ENCODE measurements at places on chromosomes 11 and 22.
A peak's percentile ranks its signal among the peaks of the same experiment; 100 is the strongest.

DNA sequence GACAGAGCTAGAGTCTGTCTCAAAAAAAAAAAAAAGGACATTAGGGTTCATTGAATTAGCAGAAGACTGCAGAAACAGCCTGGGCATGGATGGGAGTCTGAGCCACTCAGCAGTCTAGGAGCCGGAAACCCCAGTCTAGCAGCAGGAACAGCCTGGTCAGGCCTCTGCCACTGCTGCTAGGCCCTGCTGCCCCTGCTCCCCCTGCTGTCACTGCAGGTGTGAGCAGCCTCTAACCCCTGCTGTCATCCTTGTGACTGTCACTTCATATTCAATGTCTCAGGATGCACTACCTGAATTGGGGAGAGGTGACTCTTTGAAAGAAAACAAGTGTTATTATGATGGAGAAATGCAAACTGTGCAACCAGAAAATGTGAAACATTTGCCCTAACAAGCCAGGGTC is 7.0 kb upstream of the DDX17 start:
- no peak for DNase-seq

- no peak for DNase-seq
These were observed 7.3 kb downstream of the C11orf71 start for GRCh38 chr11:114392735-114393667.

GRCh38 chr11:9855579-9856287 is 191.9 kb downstream of the SWAP70 start:
- no peak for DNase-seq

DNA sequence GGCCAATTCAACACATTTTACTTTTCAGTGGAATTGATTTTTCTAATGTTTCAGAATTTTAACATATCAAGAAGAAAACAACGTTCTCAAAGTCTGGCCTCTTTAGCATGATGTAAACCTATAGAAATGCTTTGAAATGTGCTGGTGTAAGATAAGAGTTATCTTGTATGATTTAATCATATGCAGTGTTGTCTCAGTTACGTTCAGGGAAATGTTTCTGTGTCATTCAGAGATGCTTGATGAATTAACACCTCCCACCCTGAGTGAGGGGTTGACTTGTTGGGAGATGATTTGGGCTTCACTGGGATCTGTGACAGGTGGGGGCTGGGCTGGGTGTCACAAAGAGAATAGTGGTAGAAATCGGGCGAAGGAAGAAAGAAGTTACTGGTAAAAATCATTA is 15.7 kb upstream of the MYO18B start:
- no peak for DNase-seq

- no peak for DNase-seq
These were observed at the start of gene OR5B17 for GRCh38 chr11:58358969-58359368. Gene OR5B17, minus strand, starts transcription at chr11:58359069. Its CDS starts 0 bp downstream, at chr11:58359069.

DNA sequence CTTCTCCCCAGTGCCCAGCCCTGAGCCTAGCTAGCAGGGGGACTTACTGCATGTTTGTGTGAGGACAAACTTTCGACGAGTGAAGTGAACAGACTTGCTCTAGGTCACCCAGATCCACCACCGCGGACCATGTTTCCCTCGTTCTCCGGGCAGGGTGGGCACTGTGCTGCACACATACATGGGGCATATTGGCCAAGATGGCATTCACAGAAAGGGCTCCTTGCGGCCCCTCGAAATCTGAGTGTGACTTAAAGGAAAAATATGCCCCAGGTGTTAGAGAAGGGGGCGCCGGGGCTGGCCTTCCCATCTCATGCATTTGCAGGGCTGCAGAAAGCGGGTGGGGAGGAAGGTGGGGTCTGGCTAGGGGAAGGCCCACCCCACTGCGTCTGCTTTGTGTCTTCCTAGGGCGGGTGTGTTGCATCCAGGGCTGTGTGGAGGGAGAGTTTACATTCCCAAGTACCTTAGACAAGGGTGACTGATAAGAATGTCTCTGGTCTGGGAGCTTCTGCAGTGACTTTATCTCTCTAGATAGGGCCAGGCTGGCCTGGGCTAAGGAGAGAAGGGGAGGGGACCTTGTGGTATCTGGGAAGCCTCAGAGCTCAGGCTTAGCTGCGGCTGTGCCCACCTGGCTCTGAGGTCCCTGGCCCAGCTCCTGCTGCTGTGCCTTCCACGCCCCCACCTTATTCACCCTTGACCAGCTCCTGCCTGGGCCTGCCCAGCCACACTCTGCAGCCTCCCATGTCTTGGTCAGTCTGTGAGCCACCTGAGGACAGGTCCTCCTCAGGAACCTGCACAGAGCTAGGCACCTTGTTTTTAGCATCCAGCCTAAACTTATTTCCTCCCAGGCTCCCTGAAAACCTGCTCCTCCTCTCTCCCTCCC is 45.8 kb downstream of the LRRC32 start:
- DNase-seq, result no peak

GRCh38 chr11:86442827-86443226 is 68.1 kb downstream of the CCDC81 start:
- DNase-seq, result no peak

- no peak for DNase-seq
These were observed 1.1 kb upstream of the GAB2 start for GRCh38 chr11:78418584-78419211.

DNA sequence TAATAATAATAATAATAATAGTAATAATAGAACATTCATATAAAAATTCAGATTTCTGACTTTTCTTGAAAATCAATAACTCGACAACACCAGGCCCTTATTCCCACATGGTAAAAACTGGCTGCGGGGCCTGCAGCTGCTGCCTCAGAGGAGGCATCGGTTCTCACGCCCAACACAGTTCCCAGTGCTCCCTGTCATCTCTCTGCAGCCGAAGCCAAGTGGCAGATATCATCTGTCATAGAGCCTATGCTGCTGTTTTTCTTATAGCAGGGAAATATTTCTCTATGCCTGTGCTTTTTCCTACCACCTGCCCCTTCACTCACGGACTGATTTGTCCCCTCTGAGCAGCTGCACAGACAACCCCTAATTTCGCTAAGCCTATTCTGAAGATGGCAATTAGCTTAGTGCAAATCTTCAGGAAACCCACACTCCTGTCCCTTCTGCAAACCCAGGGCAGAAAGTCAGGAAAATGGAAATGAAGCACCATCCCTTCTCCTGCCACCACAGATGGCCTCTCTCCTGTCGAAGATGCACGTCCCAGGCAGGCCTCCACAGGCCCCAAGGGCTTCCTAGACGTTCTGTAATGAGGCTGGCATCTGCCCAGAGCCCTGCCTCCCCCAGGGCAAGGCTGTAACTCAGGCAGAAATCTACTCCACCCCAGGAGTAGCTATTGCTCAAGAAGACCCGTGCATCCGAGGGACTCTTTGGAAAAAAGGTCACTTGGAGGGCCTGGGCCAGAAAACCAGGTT is 66.7 kb downstream of the SYN3 start:
- DNase-seq, result no peak

DNA sequence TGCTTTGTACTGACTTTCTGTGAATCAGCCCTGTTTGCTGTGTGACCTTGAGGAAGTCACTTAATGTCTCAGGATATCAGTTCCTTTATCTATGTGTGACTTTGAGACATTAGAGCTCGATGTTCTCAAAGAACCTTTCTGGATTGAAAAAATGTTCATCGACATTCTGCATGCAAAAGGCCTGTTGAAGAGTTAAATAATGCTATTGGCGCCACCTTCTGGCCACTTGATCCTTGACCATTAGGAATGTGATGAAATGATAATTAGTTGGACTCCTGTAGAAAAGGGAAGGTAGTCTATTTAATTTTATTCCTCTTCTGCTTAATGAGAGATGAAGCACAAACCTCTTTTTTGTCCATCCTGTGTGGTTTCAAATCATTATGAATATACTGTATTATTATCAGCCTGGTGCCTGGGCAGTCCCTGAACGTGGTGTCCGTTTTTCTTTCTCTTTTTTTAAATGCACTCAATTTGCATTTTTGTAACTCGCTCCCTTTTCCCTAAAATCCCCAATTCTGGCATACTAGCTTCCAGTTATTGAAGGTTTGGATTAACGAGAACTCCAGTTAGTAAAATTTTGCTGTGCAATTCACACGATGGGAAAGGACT is 20.7 kb downstream of the ELF5 start:
- DNase-seq, result peak; percentile 64

DNA sequence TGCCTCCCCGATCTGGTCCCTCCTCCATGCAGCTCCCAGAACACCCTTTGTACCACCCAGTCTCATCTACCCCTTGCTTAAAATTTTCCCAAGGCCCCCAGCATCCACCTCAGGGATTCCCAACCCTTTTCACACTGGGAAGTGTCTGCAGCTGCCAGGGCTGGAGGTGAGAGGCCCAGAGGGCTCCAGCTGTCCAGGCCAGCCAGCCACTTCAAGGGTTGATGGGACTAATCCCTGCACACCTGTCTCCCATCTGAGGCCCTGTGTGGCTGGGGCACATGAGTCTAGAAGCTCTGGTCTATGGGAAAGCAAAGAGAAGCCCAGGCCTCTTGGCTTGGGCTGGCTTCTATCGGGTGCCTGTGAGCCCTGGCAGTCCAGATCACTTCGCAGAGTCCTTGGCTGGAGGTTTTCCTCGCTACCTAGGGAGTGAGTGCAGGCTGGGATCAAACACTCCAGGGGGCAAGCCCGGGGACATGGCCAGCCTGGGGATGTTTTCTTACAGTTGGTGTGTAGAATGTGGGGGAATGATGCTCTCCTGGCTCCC is 41.1 kb upstream of the TPBGL start:
- no peak for DNase-seq

GRCh38 chr11:32309530-32310213 is 125.7 kb downstream of the WT1 start:
- DNase-seq, result peak; percentile 11

GRCh38 chr11:134517621-134518293 is 105.7 kb upstream of the B3GAT1 start:
- DNase-seq, result no peak

DNA sequence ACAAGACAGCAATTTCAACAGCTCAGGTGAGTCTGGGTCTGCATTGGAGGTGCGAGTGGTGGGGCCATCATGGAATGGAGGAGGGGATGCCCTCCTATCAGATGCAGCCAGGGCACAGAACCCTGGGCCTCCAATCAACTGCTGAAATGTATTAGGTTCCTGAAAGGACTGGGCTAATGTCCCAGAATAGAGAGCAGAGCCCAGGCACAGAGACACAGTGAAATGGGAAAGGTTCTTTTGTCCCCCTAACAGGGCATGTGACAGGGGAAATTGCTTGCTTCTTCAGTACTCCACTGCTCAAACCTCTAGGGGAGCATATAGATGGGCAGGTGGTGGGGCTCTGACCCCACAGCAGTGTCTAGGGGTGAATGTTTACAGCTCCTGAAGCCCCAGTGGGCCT is 87.3 kb upstream of the CLPB start:
- no peak for DNase-seq

- no peak for DNase-seq
These were observed 144.3 kb downstream of the TEAD1 start for GRCh38 chr11:12818333-12819015.

Measured in lung microvascular endothelial cell (primary cell).